Left lobe of liver (tissue), 2 donors: ENCODE measurements at places on chromosomes 12 and 14. TPM values are rescaled to one million over a fixed set of nuclear protein-coding genes. Genes with fewer than 3 reads are reported as not detected.

- no peak for DNase-seq
Measured at GRCh38 chr12:75041472-75041871, 168.2 kb downstream of the KCNC2 start.

DNA sequence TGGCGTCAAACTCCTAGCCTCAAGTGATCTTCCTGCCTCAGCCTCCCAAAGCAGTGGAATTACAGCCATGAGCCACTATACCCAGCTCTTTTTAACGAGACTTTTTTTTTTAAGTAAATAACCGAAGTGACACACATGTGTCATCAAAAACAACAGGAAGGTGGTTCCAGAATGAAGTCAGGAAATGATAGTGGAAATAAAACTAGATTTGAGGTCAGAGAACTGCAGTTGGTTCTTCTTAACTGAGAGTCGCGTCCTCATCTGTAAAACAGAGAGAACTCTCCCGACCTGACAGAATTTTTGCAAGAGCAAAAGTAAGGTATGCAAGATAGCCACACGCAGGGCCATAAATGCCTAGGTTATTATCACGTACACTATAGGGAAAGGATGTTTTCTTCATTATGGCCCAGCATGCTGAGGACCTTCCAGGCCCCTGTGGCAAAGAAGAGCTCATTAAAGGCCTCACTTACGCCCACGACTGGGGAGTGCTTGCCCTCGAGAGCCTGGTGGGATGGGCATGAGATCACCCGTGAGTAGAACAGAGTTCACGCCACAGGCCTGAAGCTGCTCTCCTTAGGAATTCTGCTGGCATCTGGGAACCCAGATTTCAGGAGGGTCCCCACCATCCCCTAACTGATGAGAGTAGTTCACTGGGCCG, 67.2 kb downstream of the SCARB1 start:
- DNase-seq, result no peak

- no peak for DNase-seq
Measured at GRCh38 chr14:55109836-55110235, 19.2 kb upstream of the LGALS3 start.

GRCh38 chr14:101878822-101879528, 85.4 kb upstream of the DYNC1H1 start:
- no peak for DNase-seq

DNA sequence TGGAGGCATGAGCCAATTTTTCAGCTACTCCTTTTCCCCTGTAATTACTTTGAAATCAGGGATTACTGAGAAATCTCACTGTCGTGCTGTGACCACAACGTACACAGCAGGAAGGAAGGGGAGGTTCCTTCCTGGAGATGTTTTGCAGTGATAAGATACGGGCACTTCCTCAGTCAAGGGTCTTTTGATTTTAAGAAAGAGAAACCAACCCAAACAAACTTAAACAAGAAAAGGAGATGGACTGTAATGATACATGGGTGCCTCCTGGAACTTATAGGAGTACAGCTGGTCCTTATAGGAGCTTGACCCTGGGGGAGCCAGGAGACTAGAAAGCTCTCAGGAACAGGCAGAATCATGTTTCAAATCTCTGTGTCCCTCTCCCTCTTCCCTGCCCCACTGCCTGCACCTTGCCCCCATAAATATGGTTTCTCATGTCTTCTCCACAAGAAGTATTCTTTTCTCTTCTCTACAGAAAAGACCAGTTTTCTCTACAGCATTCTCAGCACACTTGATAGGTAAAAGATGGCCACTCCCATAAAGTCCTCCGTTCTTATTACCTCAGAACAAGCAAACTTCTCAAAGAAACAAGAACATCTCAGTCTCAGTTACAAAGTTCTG, 281.1 kb upstream of the AMIGO2 start:
- DNase-seq, result no peak

The PMEL gene
- total RNA-seq, result 5.4 TPM

- no peak for DNase-seq
Measured at GRCh38 chr12:131242741-131243496, 289.2 kb downstream of the ADGRD1 start.

- DNase-seq, result no peak
Measured at GRCh38 chr12:5455045-5455444, 23.1 kb downstream of the NTF3 start.

The DCN gene
- total RNA-seq, result 108 TPM

DNA sequence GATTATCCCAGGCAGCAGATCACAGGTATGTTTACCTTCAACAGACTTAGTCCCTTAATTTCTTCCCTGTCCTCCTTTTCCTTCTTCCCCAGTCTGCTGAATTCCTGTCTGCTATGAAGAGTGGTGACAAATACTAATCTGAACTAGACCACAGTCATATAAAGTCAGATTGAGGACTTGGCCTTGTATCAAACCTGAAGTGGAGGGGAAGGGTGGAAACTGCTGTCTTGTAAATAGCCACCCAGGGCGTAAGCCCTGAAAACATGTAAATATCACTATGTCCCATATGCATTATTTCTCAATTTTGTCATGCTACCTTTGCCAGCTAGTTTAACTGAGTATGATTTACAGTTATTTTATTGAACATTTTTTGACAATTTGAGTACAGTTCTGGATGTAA, 368.0 kb downstream of the CCDC91 start:
- no peak for DNase-seq

GRCh38 chr14:58129208-58129607, 22.8 kb downstream of the ARMH4 start:
- no peak for DNase-seq

The LGMN gene
- total RNA-seq, result 47.0 TPM

The SERPINA1 gene
- total RNA-seq, result 17,840 TPM

- no peak for DNase-seq
Measured at GRCh38 chr12:62317017-62317416, 56.8 kb downstream of the USP15 start.

DNA sequence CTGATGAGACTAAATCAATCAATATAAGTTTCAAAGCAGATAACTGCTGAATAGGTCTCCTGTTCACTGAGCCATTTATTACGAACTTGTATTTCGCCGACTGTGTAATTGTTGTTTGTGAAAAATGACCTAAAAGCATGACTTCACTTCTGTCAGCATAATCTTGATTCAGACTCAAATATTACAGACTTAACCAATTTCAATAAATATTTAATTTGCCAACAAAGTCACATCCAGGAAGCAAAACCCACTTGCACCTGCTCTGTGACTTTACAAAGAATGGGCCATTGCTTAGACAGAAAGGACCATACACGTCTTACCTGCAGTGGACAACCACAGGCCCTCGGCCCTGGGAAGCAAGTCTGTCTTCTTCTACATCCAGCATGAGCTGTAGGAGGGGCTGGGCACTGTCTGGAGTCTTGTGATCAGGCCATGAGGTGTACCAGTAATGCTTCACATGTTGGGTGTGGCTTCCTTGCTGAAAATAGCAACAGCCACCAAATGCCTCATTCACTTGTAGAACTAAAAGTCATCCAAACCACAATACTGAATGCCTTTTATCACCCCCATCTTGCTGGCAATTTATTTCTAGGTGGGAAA, 23.5 kb upstream of the PTPRB start:
- no peak for DNase-seq

The MARCHF9 gene
- 3.6 TPM for total RNA-seq

- DNase-seq, result no peak
Measured at GRCh38 chr12:3600039-3600720, 109.2 kb downstream of the PRMT8 start.

DNA sequence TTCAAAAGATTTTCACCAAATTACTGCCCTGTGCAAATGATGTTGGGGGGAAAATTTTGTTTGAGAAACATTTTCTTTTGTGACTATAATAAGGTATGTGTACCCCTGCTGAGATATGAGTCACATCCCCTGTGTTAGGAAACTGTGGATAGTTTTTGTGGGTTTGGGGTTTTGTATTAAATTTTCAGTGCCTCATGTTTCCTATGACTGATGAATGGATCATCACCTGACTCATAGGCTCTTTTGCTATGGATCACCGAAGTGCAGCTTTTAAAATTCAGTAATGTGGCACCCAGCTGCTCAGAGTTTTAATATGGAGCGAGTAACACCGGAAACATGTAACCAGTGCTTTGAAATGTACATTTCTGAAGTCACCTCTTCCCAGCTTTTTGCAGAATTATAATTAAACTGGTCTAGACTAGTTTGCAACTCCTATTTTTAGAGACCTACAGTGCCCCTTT, 167.4 kb upstream of the HMGA2 start:
- no peak for DNase-seq

DNA sequence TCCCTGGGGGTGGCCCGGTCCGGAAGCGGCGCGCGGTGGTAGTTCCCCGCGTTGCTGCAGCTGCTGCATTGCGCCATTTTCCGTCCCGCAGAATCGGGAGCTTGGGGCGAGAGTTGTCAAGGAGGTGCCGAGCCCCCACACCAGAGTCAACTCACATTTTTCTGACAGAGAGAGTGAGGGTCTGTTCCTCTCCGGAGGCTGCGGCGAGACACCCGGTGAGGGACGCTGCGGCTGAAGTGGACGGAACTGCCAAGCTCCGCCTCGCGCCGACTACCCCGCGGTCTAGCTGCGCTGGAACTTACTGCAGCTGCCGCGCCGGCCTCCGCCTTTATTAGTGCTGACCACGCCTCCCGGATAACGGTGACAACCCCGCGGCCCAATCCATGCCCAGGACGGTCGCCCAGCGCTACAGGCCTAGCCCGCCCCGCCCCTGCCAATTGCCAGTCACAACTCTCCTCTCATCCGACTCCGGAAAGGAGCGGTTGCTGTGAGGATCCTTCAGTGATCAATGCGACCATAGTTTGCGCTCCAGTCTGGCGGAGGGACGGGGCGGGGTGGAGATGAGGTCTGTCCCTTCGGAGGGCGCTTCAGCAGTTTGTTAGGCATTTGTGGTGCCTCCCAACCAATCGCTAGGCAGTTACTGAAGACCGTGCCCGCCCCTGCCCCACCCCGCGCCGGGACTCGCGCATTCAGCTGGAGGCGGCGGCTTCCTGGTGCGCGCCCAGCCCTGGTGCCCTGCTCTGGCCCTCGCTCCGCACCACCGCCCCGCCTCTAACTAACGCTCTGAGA, at the start of gene VAMP1:
Gene VAMP1 (minus strand): TSS at position 303 of the 789 bp plus-strand sequence. CDS start 146 bp downstream, at position 157.
- peak; percentile 99 for DNase-seq

DNA sequence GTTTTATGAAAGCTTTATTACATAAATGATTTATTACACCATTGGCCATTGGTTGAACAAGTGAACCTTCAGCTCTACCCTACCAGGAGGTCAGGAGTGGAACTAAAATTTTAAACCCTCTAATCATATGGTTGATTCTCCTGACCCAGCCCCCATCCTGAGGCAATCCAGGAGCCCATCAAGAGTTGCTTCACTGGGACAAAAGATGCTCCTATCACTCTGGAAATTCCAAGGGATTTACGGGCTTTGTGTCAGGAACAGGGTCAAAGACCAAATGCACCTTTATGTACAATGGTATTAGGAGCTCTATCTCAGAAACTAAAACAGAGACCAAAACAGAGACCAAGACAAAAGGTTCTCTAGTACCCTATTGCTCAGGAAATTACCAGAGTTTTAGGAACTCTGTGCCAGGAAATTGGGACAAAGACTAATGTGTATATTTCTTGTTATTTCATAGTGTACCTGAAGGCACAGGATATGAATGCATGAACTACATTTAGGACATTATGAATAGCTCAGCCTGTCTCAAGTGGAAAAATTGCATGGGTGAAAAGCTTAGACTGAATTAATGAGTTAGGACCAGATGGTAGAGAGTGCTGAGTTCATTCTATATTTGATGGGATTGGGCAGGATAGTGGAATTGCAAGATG, 171.7 kb upstream of the FLRT2 start:
- DNase-seq, result no peak

The SLC39A2 gene
- not detected for total RNA-seq

DNA sequence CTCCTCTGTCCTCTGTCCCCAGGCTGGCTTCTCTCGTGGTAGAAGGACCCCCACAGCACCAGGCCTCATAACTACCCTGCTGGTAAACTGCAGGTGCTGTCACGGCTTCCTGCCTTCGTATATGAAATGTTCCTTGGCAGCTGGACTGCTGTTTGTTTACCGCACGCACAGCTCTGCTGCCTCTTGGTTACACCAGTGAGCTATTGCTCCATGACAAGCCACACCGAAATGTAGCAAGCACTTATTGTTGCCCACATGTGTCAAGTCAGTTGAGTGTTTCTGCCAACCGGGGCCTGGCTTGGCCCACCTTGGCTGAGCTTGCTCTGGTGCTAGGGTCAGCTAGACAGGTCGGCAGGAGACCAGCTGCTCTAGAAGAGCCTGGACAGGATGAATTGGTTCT, 21.7 kb upstream of the TCL1B start:
- no peak for DNase-seq

- DNase-seq, result no peak
Measured at GRCh38 chr12:70044167-70044566, 199.1 kb upstream of the CNOT2 start.

- no peak for DNase-seq
Measured at GRCh38 chr12:45986641-45987339, 3.6 kb downstream of the SCAF11 start.

GRCh38 chr14:24280797-24281460, 9.5 kb upstream of the RABGGTA start:
- DNase-seq, result no peak

DNA sequence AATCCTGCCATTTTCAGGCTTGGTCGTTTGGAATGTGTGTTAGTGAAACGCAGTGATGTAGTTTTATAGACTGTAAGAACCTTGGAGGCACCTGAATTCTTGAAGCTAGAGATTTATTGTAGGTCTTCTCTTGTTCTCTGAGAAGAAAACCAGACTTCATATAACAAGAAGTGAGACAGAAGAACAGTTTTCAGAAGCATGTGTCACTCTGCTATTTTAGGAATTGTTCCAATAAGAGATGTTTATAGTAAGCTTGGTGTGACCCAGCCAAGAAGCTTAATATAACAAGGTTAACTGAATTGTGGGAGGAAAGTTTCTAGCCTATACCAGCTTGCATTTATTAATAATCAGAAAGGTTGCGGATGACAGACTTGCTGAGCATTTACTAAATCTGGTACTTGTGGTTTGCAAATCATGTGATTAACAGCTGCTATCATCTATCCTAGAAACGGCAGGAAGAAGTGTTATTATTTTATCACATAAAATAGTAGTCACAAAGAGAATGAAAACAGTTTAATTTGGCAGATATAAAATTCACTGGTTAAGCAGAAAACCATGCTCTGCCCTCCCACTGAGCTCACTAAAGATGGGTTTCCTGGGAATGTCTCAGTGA, 49.2 kb upstream of the BCAT1 start:
- no peak for DNase-seq

DNA sequence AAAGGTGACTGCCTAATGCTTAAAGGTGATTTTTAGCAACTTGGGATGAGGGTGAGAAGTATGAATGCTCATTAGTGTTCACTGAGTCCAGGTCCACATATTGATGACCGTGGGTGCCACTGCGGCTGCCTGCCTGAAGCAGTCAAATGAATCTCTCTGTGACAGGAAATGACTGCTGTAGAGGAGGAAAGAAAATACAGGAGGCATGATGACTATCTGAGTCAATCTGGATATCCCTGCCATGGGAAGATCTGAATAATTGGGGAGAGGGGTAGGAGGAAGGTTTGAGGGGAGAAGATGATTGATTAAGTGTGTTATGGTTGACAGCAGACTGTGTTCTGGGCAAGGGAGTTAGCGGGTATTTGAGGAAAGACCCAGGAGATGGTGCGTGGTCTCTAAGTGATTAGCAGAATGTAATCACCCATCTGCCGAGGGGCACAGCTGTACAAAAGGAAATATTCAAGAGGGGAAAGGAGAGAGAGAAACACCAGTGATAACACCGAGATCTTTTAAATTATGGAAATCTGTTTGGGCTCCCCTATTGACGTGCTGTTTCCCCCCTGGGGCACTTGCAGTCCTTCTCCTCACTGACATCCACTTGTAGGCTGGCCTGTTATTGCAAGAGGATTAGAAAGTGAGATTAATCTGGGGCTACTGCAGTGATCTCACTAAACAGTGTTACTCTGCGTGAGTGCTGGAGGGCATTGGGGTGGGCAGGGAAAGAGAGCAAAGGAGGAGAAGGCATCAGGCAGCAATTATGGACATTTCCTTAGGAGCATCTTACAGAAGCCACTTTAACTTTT, 97.7 kb downstream of the AKAP6 start:
- no peak for DNase-seq

GRCh38 chr12:79358716-79359300, 332.0 kb downstream of the PAWR start:
- no peak for DNase-seq
